Common myeloid progenitor, CD34-positive (primary cell): ENCODE measurements at places on chromosomes 1 and 21.
A peak's percentile ranks its signal among the peaks of the same experiment; 100 is the strongest.

DNA sequence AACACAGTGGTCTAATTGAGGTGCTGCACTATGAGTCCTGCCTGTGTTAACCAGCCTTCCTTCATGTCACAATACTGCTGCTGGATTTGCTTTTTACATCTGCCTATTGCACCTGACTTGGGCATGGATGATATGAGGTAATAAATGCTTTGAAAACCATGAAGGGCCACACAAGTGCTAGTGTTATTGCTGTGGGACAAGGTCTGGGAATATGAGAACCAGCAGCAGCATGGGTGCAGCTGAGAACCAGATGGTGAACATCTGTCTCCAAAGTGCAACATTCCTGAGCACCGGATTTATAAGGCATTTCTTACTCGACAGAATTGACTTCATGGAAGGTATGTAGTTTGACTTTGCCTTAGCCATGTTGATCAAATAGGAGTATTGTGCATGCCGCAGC lies 16.6 kb downstream of the TRIM45 start:
- no peak for DNase-seq

- no peak for DNase-seq
These were observed 545.1 kb downstream of the PLPP3 start for GRCh38 chr1:56034222-56034621.

DNA sequence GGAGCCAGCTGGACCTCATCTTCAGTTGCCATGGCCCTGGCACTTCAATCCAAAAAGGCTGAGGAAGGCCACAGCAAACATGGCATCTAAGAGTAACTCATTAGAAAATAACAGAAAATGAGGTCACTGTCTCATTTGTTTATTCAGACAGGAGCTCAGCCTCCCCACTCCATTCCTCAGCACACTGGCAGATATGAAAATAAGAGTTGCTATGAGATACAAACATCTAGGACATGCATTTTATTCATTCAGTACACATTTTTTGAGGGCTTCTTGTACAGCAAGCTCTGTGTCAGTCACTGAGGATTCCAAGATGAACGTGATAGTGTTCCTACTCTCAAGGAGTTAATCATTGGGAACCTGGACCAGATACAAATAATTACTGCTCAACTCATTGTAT lies 32.7 kb upstream of the TMEM125 start:
- DNase-seq, result no peak

- peak; percentile 25 for DNase-seq
These were observed 166.9 kb downstream of the TNFSF18 start for GRCh38 chr1:172883844-172884243.

DNA sequence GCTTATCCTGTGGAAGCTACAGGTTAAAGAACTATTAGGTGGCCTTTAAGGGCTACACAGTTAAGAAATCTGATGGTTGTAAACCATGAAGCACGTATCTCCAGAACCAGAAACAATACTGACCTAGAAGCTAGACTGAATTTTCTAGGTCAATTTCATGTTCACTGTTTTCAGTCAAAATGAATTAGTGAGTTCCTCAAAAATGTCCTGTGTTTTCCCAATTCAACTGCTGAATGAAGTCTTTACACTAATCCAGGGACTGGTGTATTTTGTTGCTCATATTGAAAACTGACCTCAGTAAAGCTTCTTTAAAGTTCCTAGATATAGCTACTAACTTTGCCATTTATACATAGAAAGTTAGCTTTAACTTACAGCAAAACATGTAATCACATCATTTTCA lies 6.0 kb downstream of the HNRNPU start:
- DNase-seq, result no peak

DNA sequence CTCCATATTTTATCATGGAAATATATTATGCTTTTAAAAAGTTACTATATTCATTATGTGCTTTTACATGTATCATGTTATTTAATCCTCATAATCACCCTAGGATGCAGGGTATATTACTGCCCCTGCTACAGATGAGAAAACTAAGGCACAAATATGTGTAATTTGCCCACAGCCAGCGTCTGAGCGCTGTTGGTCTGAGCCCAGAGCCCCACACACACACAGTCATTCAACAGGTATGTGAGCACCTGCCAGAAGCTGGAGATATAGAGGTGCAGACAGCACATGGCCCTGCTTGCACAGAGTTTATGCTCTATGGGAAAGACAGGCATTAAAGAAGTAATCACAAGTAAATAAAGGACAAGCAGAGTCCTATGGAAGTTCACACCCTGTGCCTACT lies 49.8 kb upstream of the SEC16B start:
- DNase-seq, result no peak

DNA sequence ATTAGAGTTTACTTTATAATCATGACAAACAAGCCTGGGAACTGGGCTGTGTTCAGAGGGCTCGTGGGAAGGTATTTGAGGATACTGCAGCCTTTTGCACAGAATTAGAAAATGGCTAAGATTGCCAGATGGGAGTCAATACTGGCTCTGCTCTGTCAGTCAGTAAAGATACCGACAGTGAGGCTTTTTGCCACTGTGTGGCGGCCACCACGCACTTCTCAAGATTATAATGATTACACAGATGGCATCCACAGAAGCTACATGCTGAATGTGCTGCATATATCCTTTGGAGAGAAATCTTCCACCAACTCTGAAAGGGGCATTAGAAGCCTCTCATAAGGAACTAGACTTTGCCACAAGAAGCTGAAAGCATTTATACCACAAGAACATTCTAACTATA lies 213.4 kb upstream of the PTBP2 start:
- no peak for DNase-seq

DNA sequence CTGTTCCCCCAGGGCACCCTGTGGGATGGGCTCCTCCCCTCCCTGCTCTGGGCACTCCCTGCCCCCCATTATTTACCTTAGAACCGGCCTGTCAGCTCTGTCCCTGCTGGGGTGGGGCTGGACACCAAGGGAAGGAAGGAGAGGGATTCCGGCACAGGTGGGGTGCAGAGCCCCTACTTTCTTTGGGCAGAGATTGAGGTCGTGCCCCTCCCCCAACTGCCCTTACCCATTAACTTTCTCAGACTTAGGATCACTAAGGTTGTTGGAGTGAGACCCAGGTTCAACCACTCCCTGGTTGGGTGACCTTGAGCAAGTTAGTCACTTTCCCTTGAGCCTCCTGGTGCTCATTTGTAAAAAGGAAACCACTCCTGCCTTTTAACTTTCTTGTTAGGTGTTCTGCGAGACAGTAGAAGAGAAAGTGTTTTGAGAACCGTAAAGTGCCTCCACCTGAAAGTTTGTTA lies 57.0 kb upstream of the SYNC start:
- no peak for DNase-seq

DNA sequence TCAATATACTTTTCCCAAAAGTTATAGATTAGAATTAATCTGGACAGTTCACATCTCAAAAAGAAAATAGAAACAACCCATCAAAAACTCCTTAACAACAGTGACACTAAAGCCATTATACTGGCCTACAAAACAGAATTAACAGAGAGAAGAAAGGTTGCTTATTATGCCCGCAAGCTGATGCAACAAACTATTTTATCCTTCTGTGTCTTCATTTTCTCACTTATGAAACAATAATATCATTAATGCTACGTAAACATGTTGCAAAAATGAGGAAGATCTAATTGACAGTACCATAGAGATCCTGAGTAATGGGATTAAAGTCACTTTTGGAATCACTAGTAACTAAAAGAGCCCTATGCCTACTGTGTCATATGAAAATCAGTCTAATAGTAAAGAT lies 32.6 kb downstream of the LPGAT1 start:
- no peak for DNase-seq

DNA sequence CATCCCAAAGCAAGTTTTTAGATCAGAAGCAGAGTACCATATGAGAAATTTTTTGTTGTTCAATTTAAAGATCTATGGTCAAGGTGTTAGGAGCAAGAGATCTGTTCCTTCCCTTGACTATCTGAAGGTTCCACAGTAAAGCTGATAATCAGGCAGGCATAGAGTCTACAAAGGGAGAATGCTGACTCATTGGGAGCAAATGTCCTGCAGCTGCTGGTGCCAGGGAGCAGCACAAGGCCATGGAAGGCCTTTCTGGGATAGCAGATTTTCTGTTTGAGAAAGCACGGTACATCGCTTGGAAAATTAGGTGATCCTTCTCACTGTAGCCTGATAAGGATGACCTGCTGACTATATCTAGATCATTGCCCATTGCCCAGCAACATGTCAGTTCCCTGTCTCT lies 210.1 kb upstream of the C1orf87 start:
- no peak for DNase-seq

DNA sequence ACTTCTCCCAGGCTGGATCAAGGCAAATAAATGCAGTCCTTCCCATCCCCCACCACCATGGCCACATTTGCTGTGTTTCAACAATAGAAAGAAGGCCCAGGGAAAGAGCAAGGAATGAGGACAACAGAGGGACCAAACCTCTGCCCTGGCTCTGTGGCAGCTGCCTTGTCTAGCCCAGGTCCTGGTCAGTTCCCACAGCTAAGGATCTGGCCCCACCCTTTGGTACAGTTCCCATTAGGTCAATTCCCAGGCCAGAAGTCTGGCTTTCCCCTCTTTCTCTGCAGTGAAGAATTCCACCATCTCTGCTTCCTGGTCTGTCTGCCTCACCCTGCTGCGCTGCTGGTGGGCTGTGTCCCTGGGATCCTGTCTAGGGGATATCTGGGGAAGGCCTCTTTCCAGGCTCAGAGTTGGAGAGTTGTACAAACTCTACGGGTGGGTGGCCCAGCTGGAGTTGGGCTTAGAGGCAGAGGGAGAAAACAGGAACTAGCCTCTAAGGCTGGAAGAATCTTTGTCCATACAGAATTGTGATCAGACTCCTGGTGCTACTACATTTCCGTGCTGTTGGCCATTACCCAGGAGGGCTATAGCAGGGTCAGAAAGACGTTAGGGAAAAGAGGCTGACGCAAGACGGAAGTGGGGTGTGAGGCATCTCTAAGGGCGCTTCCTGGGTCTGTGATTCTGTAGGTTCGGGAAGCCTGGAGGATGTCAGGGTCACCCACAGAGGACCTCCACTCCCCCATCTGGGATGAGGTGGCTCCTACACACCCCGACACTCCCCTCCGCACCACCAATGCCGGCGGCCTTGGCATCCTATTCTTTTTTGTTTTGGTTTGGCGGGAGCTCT lies 953 bp upstream of the NDUFS2 start:
- peak; percentile 41 for DNase-seq

GRCh38 chr1:237953238-237953637 lies 62.5 kb upstream of the ZP4 start:
- DNase-seq, result no peak

GRCh38 chr21:38504066-38504465 lies 5.8 kb upstream of the ERG start:
- no peak for DNase-seq

DNA sequence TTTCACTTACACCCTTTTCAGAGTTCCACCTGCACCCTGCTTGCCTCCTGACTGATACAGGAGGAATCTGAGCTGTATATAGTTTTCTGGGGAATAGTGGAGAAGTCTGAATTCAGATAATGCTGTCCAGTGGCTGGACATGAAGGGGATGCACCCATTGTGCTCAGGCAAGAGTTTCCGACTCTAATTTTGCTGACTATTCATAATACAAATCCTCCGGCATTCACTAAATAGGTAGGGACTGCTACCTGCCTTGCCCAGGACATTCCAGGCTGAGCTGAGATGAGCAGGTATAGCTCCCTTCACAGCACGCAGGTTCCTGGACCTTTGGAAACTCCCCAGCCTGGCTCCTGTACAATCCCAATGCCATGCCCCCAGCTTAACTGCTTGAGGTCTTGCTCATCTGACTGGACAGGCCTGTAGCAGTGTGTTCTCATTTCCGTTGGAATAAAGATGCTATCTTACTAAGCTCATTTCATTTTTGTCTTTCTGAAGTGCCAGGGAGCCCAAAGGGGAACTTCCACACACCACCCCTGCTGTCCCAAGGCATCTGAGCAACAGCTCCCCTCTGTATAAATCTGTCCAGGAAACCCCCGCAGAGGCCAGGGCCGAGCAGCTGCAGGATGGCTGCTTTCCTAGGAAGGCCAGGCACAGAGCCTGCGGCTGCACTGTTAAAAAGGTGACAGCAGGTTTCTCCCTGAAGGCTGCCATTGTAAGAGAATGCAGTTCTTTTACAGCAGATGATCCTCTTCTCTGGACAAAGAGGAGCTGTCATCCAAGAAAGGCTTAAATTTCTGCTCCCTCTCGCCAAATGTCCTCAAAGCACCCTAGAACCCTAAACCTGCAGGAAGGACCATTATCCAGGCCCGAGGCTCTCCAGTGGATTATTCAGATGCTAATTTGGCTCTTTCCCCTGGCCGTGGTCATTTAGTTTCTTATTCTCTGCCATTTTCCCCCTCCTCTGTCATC lies 21.7 kb upstream of the VASH2 start:
- DNase-seq, result peak; percentile 64

- no peak for DNase-seq
These were observed 23.0 kb upstream of the EPHA8 start for GRCh38 chr1:22540337-22540736.

- no peak for DNase-seq
These were observed 31.0 kb downstream of the TMCC2 start for GRCh38 chr1:205258719-205259118.

DNA sequence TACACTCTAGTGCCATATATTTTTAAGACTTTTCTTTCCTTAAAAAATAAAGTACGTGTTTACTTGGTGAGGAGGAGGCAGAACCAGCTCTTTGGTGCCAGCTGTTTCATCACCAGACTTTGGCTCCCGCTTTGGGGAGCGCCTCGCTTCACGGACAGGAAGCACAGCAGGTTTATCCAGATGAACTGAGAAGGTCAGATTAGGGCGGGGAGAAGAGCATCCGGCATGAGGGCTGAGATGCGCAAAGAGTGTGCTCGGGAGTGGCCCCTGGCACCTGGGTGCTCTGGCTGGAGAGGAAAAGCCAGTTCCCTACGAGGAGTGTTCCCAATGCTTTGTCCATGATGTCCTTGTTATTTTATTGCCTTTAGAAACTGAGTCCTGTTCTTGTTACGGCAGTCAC lies 25.2 kb downstream of the PSEN2 start:
- DNase-seq, result no peak

GRCh38 chr1:31620631-31621497 lies 3.4 kb downstream of the HCRTR1 start:
- DNase-seq, result no peak

DNA sequence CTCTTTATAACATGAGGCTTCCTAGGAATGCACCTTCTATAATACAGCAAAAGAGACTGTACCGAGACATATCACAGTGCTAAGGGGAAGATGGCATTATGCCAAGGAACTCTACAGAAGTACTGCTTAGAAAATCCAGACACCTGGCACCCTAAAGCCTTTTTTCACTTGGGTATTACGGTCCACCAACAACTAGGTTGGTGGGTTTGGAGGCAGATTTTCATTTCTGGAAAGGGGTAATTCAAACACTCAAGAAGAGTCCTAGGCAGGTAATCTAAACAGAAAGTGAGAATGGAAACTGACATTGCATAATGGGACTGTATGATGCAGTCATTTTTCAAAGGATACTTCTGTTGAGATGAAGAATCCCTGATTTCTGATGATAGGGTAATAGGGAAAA lies 19.6 kb downstream of the SCMH1 start:
- DNase-seq, result peak; percentile 65

GRCh38 chr1:100607628-100608240 lies 69.8 kb downstream of the GPR88 start:
- DNase-seq, result no peak

DNA sequence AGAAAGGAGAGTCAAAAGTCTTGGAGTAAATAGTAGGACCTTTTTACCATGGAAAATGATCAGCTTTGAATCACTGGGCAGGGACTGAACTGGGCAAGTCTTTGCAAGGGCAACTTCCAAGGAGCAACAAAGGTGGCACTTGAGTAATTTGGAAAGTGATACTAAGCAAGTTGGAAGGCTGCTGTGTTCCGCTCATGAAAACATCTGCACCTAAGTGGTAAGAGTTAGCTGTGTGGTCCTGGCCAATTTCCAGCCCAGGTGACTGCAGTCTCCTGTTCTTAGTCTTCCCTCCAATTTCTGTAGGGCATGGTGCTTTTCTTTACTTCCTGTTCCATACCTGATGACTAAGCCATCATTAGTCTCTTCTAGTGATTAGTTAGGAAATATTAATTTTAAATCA lies 35.5 kb upstream of the PRDM2 start:
- no peak for DNase-seq
